ENCODE measurements at places on chromosomes 5 and 9. TPM values are rescaled to one million over a fixed set of nuclear protein-coding genes. Genes with fewer than 3 reads are reported as not detected.

Gene SVEP1
- not detected for total RNA-seq

Gene NLN
- 3.3 TPM for total RNA-seq

Gene EPB41L4B
- not detected for total RNA-seq

Gene GARIN3
- total RNA-seq, result not detected

Gene CRAT
- total RNA-seq, result 11.6 TPM

Gene FOXD4L6
- total RNA-seq, result not detected

Gene SAXO1
- 0.10 TPM for total RNA-seq

Gene FOXD4L3
- total RNA-seq, result not detected

Gene JAKMIP2
- total RNA-seq, result 1.2 TPM

Gene ENG
- total RNA-seq, result 3.8 TPM

Gene SLC34A1
- 0.21 TPM for total RNA-seq

Gene ZNF454
- total RNA-seq, result not detected

Gene CCIN
- 1.0 TPM for total RNA-seq

Gene GLRA1
- total RNA-seq, result not detected

Gene LCN10
- total RNA-seq, result not detected

Gene ARSI
- 4.8 TPM for total RNA-seq

Gene TAF11L12
- not detected for total RNA-seq

Gene RASGRF2
- total RNA-seq, result 14.7 TPM

Gene MARVELD2
- total RNA-seq, result 0.10 TPM

Gene IL17B
- not detected for total RNA-seq

Gene SLC6A18
- not detected for total RNA-seq

Gene EIF4E1B
- 0.10 TPM for total RNA-seq

Gene SPOCK1
- total RNA-seq, result 0.42 TPM

Gene QRFP
- total RNA-seq, result not detected

Gene OLFML2A
- total RNA-seq, result 0.31 TPM

Gene CCL21
- not detected for total RNA-seq

Gene ARHGEF28
- 0.63 TPM for total RNA-seq

Gene PCDHB13
- total RNA-seq, result not detected

Gene FAM193B
- total RNA-seq, result 39.4 TPM

Gene PCDHA12
- not detected for total RNA-seq

Gene ZNF618
- total RNA-seq, result 0.94 TPM

Gene RPL35
- 2,254 TPM for total RNA-seq

Gene PTPN3
- under 0.01 TPM for total RNA-seq

Gene AMBP
- not detected for total RNA-seq

Gene ADAMTS13
- total RNA-seq, result 0.42 TPM

Gene BARX1
- total RNA-seq, result not detected

Gene OSTF1
- total RNA-seq, result 40.5 TPM

Gene LEAP2
- total RNA-seq, result 0.21 TPM

Gene SPARC
- 110 TPM for total RNA-seq

Gene MOB3B
- 1.4 TPM for total RNA-seq

Gene FOXI1
- 0.10 TPM for total RNA-seq

Gene FGFR4
- total RNA-seq, result 1.2 TPM

Gene HDHD3
- 8.6 TPM for total RNA-seq

Gene NUTM2F
- total RNA-seq, result not detected
